ENCODE measurements at places on chromosomes 16 and 17.

DNA sequence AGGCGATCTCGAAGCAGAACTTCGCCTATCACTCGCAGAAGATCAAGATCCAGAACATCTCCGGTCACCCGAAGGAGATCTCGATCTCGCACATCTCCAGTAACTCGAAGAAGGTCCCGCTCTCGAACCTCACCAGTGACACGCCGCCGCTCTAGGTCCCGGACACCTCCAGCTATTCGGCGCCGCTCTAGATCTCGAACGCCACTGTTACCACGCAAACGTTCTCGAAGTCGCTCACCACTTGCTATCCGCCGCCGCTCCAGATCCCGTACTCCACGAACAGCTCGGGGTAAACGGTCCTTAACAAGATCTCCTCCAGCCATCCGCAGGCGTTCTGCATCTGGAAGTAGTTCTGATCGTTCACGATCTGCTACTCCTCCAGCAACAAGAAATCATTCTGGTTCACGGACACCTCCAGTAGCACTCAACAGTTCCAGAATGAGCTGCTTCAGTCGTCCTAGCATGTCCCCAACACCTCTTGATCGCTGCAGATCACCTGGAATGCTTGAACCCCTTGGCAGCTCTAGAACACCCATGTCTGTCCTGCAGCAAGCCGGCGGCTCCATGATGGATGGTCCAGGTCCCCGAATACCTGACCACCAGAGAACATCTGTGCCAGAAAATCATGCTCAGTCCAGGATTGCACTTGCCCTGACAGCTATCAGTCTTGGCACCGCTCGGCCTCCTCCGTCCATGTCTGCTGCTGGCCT is 10.5 kb downstream of the ELOB start:
- no peak for DNase-seq

DNA sequence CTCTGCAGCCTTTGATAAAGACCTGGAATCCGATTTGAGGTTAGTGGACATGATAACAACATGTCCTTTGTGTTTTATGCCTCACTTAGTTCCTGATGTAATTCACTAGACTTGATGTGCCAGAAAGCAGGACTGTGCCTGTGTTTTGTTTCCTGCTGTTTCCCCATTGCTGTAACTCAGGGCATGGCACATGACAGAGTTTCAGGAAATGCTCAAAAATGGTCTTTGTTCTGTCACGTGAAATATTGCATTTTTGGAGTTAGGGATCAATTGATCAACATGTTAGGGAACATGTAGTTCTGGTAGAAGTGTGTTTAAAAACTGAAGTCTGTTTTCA is 32.8 kb downstream of the DHX38 start:
- DNase-seq: no peak

DNA sequence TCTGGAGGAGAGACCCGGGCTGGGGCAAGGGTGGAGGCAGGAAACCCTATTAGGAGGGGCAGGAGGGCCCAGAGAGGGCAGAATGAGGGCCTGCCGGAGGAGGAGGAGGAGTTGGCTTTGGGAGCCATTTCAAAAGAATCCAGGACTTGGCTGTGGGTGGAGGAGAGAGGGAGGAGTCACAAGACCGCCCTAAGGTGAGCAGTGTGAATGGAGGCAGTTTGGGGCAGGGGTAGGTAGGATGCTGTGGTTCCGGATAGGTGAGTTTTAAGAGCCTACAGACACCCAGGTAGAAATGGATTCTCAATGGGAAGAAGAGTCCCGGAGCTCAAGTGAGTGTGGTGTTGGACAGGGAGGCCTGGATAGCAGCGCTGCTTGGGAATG is 80.3 kb downstream of the ARHGAP23 start:
- no peak for DNase-seq

DNA sequence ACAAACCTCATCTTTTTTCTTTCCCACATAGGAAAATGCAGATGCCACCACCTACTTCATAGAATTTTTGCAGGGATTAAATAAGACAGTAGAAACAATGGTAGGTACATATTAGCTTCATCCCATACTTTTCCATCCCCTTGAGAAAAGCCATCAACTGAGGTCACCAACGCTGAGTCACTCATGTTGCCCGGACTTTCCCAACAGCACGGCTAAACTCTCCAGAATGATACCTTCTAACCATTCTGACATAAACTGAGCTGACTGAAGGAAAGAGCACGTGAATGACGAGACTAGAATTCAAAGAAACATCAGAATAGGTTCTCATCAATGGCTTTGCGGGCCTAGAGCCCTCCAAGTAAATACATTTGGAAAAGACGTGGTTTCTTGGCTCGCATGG is 146.0 kb upstream of the RCVRN start:
- no peak for DNase-seq

DNA sequence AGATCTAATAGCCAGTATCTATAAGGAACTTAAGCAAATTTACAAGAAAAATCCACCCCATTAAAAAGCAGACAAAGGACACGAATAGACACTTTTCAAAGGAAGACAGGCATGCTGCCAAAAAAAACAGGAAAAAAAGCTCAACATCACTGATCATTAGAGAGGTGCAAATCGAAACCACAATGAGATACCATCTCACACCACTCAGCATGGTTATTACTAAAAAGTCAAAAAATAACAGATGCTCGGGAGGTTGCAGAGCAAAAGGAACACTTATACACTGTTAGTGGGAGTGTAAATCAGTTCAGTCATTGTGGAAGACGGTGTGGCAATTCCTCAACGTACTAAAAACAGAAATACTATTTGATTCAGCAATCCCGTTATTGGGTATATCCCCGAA is 9.6 kb downstream of the STX8 start:
- DNase-seq: no peak

DNA sequence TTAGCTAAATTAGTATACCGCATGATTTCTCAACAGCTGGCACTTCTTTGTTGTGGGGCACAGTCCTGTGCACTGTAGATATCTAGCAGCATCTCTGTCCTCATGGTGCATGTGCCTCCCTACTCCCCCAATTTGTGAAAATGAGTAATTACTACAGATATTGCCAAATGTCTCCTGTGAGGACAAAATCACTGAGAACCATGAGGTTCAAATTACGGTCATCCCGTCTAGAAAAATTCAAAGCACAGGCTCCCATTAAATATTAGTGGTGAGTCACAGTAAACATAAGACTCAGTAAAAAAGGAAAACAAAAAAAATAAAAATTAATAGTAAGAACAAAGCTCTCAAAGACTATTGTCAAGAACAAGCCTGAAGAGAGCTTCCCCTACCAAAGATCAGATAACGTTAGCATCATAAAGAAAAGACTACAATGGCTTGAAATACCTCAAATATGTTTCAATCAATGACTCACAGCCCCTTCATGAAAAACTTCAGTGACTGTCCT is 57.8 kb downstream of the STH start:
- DNase-seq: no peak

DNA sequence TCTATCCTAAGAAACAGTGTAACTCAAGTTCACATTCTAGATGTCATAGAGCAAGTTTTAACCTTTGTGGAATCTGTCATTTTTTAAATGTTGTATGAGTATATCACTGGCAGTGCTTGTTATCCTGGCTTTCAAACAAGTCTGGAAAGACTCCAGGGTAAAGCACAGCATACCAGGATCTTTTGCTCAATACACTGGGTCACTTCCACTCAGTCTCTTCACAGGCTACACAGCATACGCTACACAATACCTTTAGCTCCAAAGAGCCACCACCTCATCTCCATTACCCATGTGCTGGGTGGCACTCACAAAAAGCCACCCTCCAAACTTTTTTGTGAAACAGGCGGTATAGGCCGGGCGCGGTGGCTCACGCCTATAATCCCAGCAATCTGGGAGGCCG is 69.5 kb downstream of the PARN start:
- no peak for DNase-seq

GRCh38 chr17:77420804-77421629 is 280.2 kb downstream of the SEC14L1 start:
- DNase-seq: no peak

GRCh38 chr17:65762973-65763372 is 201.5 kb upstream of the AXIN2 start:
- DNase-seq: no peak

DNA sequence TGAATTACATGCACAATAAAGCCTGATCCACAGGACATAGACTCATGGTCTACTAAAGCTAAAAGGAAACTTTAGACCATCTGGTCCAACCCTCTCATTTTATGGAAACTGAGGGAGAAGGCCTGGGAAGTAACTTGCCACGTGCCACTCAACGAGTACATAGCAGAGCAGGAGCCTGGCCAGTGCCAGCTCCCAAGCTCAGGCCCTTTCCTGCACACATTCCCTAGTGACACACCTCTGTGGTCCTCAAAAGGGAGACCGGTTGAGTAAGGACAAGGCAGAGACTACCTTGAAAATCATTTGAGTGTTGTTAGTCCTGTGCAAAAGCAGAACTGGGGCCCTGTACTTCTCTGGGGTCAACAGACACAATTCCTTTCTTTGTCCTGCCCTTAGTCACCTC is 2.8 kb downstream of the CCL4L2 start:
- DNase-seq: no peak

DNA sequence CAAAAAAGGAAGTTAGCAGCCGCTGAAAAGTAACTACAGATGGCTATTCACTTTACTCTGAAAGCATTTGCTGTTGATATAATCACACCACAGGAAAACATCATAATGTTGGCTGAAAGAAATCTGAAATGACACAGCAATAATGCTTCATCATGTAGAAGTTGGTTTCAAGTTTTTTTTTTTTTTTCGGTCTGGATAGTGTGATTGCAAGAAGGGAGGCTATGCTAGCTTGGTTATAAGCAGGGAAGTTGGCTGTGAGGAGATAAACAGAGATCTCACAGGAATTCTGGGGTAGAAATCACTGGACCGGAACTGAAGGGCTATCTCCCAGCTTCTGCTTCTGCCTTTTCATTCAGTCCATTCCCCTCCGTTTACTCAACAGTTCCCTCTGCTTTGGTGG is 57.9 kb downstream of the MYO1D start:
- no peak for DNase-seq

GRCh38 chr17:73594025-73594424 is 50.2 kb downstream of the SDK2 start:
- no peak for DNase-seq

DNA sequence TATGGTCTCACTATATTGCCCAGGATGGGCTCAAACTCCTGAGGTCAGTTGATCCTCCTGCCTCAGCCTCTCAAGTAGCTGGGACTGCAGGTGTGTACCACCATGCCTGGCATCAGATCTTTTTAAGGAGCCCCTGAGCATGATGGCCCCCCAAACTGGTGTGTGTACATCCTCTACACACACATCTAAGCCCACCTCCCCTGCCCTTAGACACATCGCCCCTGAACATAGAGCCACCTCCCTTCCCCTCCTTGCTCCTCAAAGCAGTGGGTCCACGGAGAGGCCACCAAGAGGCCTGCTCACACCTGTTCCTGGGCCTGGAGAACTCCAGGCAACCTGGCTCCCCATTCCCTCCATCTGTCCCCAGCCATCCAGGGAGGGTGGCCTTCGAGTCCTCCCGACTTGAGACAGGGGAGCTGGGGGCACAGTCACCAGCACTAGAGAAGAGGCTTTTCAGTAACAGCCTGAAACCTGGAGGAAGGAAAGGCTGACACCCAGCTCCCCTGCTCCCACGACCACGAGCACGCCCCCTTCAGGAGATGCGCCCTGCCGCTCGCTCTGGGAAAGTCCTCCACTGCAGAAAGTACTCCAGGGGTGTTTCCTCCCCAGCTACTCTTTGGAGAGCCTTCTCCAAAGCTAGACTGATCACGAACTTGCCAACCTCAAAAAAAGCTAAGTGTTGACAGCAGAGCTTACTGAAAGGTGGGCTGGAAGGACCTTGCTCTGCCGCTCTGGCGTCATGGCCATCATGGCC is 12.6 kb upstream of the PRR29 start:
- no peak for DNase-seq

DNA sequence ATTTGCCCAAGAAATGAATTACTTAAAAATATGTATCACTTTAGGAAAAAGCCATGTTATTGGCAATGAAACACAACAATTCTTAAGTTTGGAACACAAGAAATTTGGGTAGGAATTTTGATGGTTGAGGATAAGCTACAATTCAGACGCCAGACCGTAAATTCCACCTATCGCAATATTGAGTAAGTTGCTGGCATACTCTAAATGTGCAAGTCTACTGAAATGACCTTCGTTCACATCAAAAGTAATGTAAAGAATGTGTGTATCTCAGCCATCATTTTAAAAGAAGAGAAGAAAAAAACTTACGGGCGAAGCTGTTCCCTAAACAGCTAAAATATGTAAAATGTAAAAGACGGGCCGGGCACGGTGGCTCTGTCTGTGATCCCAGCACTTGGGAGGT is 33.4 kb downstream of the UBE2G1 start:
- DNase-seq: no peak

GRCh38 chr17:28327709-28328108 is 7.6 kb downstream of the IFT20 start:
- no peak for DNase-seq

- DNase-seq: no peak
These were observed 72.0 kb downstream of the SKAP1 start for GRCh38 chr17:48357779-48358602.

- no peak for DNase-seq
These were observed 6.3 kb downstream of the SLFN12L start for GRCh38 chr17:35531160-35531559.

DNA sequence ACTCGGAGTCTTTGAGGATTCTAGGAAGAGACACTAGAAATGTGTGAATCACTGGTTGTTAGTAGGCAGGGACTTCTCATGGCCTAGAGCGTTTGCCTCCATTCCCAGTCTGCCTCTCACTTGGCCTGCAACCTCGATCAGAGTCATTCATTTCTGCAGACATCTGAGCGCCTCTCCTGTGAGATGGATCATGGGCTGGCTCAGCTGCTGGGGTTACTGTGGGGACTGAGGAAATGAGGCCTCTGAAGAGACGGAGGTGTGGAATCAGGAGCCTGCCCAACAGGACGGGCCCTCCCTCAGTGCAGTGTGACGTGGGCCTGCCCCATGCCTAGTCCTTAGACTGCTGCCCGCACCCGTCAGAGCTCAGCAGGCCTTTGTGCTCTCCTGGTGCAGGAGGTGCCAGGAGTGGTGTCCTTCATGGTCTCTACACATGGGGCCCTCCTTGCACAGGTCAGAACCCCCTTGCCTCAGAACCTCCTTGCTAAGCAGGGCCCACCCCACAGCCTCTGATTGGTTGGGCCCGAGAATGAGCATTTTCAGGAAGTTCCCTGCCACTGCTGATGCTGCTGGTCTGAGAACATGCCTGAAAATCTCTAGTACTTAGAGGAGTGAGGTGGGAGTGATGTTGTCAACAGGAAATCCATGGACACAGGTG is 99.4 kb downstream of the NPIPB11 start:
- no peak for DNase-seq

- no peak for DNase-seq
These were observed 89.3 kb upstream of the PLEKHM1 start for GRCh38 chr17:45579529-45580495.

DNA sequence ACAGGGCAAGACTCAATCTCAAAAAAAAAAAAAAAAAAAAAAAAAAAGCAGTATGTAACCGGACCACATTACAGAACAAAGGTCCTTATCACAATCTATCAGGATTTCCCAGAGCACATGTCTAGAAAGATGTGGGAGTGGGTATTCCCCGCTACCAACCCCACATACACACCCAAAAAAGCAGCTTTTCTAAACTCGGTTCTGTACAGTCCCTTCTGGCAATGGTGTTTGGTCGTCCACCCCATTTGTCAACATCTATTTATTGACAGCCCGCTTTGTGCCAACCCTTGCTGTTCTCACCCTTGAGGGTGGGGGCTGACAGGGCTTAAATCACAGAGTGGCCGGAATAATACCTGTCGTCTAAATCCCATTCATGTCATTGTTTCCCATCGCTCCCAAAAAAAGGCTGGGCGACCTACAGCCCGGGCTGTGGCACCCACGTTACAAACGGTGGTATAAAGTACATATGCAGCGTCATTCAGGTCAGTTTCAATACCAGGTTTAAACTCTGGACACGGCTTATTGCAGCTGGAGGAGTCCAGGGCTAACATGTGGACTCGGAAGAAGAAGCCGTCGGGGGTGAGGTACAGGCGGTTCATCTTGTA is 3.6 kb downstream of the C17orf58 start:
- no peak for DNase-seq
